ENCODE measurements at places on chromosomes 1 and 21.

DNA sequence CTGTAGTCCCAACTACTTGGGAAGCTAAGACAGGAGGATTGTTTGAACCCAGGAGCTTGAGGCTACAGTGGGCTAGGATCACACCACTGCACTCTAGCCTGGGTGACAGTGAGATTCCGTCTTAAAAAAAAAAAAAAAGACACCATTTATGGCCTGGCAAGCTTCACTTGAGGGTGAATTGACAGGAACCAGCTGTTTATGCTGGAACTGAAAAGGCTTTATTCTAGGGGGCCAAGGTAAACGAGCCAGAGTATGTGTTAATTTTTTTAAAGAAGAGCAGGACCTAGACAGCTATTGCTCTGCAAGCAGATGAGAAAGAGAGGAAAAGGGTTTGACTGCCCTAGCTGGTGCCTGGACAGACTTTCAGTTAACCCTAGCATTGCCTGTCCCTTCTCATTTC, 37.0 kb downstream of the S100A6 start:
- no peak for DNase-seq

- no peak for DNase-seq
These were observed 45.5 kb downstream of the GIPC2 start for GRCh38 chr1:78091215-78091813.

DNA sequence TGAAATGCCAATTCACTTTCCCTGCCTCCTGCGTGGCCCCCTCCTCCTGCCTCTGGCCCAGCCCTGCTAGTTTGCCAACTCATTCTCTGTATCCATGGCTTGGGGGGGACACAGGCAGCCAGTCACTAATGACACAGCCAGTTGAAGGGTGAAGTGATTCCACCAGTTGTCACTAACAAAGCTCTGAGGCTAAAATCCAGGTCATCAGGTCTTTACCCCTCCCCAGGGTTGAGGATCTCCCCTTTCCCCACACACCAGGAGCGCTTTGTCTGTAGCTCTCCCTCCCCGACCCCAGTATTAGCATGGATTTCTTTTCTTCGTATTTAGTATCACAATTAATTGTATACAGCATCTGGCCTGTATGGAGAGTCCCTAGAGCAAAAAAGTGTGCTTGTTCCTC, 394.1 kb downstream of the RRAGC start:
- DNase-seq, result no peak

- no peak for DNase-seq
These were observed 85.2 kb downstream of the HLCS start for GRCh38 chr21:36881228-36881627.

- DNase-seq, result no peak
These were observed 501.9 kb upstream of the USP24 start for GRCh38 chr1:55717111-55717510.

GRCh38 chr1:227759341-227760300, 24.4 kb downstream of the SNAP47 start:
- peak; percentile 92 for DNase-seq

DNA sequence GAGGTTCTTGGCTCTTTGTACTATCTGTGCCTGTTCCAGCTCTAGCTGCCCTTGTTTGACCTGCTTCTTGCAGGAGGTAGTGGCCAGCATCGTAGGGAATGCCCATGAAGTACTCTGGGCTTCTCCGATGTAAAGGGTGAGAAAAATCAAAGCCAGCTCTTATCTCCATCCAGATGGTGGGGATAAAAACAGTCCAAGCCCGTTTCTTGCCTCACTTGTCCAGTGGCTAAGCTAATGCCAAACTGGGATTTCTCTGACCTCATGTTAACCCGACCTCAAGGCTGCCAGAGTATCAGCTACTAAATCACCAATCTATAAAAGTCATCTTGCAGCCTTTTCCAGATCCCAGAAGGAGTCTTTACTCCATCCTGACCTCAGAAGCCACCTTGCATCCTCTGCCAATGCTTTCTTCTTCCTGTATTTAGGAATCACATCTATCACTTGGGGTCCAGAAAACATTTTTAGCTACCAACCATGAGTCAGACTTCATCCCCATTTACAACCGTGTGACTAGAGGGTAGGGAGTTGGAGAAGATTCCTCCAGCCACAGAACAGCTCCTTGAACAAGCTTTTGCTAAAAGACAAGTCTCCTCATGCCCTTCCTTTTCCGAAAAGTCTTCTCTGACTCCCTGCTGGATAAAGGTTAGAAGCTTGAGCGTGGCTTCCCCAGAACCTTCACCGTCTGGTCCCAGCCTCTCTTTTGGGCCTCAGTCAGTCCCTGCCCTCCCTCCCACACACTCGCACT, 35.9 kb downstream of the KCNC4 start:
- no peak for DNase-seq

- DNase-seq, result no peak
These were observed 347.4 kb downstream of the PTPRU start for GRCh38 chr1:29583727-29584126.

- no peak for DNase-seq
These were observed 26.7 kb upstream of the LIN9 start for GRCh38 chr1:226335661-226336060.

DNA sequence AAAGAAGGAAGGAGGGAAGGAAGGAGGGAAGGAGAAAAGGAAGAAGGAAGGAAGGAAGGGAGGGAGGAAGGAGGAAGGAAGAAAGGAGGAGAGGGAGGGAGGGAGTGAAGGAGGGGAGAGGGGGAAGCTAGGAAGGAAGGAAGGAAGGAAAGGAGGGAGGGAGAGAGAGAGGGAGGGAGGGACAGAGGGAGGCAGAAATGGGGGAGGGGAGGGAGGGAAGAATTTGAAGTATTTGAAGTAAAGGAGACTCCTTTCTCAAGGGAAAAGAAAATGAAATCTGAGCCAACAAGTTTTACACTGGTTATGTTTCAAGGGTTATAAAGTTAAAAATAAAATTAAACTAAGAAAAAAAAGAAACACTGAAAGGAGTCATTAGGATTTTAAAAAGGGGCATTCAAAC, 431.4 kb downstream of the BRINP3 start:
- DNase-seq, result no peak

DNA sequence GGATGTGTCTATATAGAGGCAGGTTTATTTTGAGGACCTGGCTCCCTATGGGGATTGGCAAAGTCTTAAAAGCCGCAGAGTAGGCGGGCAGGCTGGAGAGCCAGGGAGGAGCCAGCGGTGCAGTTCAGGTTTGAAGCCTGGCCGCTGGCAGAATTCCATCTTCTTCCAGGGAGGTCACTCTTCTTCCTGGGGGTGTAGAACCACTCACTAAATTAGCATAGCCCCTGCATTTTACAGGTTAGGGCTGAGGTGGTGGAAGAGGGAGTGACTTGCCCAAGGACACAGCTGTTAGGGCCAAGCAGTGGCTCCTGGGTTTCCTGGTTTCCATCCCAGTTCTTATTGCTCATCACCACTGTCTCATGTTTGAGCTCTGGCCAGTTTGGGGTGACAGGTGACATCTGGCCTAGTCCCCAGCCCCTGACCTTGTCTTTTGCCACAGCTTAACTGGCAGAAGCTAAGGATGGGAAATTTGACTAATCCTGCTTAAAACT, 1.4 kb downstream of the PINK1 start:
- no peak for DNase-seq

- no peak for DNase-seq
These were observed 55.5 kb downstream of the TLR5 start for GRCh38 chr1:223087291-223088255.

DNA sequence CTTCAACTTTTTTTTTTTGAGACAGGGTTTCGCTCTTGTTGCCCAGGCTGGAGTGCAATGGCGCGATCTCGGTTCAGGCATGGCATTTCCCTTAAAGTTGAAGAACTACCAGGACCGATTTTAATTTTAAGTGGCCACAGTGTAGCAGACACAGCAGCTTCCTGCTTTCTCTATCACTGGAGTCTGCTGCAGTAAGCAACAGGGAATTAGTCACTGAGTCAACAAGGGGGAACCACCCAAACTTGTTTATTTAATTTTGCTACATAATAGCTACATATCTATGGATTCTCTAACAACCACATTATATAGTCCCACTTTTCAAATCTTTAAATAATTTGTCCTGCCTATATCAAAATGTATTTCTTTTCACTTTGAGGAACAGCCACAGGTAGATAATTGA, 12.5 kb upstream of the TNNI3K start:
- DNase-seq, result no peak

DNA sequence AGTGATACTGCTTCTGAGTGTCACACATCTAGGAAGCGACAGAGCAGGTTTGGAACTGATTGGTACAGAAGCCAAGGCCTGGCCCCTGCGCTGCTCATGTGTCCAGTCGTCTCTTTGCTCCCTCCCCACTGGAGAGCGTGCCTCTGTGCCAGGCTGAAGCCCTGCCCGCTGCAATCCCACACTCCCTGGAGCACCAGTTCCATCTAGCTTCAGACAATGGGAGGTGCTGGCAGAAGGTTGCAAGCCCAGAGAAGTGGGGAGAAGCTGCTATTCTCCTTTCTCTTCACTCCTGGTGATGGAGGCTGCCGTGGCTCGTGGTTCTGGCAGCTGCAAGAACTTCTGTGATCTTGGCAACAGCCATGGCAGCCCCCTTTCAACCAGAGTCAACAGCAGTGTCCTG, 250.9 kb downstream of the MATN1 start:
- DNase-seq, result no peak

DNA sequence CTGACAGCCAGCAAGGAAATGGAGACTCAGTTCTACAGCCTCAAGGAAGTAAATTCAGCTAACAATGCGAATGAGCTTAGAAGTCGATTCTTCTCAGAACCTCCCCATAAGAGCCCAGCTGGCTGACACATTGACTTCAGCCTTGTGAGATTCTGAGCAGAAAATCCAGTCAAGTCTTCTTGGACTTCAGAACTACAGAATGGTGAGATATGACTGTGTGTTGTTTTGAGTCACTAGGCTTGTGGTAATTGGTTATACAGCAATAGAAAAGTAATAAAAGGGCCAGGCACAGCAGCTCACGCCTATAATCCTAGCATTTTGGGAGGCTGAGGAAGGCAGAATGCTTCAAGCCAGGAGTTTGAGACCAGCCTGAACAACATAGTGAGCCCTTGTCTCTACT, 161.8 kb upstream of the IVNS1ABP start:
- no peak for DNase-seq

- no peak for DNase-seq
These were observed 19.3 kb downstream of the GNPAT start for GRCh38 chr1:231260351-231260750.

- DNase-seq, result no peak
These were observed 545 bp downstream of the PATJ start for GRCh38 chr1:61742620-61743430.

GRCh38 chr1:91827087-91827458, 58.9 kb downstream of the TGFBR3 start:
- DNase-seq, result no peak

DNA sequence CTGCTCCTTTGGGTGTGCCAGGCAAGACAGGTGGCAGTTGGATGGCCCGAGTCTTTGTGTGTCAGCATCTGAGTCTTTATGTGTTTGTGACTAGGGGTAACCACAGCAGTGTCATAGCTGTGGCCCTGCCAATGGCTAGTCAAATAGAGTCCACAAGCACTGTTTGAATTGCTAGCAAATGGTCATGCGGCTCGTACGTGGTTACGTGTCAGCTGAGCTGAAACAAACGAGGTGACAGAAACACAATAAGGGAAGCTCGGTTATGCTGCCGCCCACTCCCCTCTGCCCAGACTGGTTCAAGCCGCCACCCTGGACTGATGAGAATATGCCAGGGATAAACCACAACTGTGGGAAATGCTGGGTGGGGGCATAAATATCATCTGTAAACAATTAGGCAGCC, 174.3 kb upstream of the LMO4 start:
- DNase-seq, result no peak

DNA sequence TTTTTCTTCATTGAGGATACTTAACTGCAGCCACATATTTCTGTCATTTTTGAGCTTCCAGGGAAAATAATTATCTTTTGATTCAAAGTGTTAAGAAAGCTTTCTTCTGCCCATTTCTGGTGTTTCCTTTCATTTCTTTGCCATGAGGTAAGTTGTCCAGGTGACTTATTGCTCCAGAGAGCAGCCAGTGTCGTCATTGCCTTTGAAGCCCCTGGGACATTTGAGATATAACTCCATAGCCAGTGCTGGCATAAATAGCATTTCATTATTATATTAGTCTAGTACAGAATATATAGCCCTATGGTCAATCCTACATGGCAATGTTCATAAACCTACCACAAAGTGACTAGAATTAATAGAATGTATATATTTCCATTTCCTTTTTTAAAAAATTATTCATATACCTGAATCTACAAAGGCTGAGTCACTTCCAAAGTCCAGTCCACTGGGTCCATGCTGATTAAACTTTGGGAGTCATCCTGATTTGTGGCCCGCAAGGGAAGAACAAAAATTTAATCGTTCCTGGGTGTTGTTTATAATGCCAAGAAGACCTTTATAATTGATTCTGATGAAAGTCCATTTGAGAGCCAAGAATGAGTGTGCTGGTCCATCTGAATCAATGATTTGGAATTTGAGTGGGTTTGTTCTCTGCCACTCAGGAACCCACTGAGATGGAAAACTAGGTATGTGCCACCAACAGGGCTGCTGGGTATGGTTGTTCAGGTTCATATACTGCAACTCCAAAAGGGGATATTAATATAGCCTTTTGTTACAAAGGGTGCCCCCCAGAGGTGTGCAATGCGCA, 221.8 kb upstream of the PLXNA2 start:
- DNase-seq, result no peak

DNA sequence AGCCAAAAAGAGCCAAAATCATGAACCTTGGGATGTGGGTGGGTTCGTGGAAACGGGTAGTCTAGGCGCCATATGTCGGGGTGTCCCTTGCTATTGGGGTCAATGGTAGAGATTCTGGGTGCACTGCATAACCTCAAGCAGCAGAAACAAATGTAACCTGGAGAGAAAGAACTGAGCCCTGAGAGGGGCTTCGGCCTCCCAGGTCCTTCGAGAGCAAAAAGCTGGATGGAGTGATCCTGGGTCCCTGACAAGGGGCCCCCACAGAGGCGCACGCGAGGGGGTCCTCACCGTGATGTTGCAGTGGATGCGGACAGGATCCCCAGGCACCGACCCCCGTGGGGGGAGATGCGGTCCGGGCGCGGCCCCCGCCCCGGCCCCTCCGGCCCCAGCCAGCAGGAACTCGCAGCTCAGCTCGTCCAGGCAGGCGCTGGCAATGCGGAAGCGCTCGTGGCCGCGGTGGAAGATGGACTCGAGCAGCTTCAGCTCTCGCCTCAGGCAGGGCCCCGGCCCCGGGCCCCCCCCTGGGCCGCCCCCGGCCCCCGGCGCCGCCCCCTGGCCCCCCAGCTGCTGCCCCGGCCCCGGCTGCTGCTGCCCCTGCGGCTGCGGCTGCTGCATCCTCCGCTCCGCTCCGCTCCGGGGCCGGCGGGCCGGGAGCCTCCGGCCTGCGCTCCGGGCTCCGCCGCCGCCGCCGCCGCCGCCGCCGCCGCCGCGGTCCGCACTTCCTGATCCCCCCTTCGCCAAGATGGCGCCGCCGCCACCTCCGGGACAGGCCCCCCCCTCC, at the start of gene UBE2Q1:
UBE2Q1 (minus strand) TSS at position 724 of the 781 bp plus-strand sequence; CDS start at position 615, 109 bp downstream.
- no peak for DNase-seq

GRCh38 chr1:45230537-45230936, 24.1 kb upstream of the ZSWIM5 start:
- DNase-seq, result no peak
